ENCODE measurements at places on chromosomes 16 and 17.

DNA sequence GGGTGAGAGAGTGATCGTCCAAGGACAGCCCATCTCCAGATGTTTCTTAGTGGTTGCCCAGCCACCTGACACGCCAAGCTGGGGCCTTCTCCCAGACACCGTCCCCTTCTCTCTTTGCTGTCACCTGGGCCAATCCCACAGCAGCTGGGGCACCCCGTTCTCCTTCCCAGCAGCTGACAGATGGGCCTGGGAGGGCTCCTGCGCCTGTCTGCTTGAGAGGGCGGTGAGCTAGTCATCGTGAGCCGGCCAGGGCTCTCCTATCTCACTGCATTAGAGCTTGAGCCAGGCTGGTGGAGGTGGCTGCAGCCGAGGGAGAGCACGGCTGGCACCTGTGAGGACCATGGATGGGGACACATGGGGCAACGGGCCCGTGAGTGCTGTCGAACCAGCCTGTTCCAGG is 41.2 kb downstream of the RAB11FIP3 start:
- DNase-seq, result no peak

DNA sequence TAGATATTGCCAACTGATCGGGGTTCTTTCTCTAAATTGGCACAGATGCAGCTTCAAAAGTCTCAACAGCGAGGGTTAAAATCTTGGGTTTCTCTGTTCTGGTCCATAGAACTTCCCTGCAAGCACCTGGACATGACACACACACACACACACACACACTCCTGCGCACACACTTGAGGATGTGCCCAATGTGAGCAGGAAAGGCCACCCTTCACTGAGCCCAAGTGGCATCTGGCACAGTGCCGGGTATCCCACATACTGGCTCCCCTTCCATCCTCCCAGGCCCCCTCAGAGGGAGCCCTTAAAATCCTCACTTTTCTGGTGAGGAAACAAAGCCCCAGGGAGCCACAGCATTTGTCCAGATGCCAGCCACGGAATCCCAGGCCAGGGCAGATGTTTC is 55.5 kb downstream of the ZNF423 start:
- no peak for DNase-seq

- no peak for DNase-seq
Measured at GRCh38 chr17:59002126-59002525, 104.6 kb downstream of the TRIM37 start.

DNA sequence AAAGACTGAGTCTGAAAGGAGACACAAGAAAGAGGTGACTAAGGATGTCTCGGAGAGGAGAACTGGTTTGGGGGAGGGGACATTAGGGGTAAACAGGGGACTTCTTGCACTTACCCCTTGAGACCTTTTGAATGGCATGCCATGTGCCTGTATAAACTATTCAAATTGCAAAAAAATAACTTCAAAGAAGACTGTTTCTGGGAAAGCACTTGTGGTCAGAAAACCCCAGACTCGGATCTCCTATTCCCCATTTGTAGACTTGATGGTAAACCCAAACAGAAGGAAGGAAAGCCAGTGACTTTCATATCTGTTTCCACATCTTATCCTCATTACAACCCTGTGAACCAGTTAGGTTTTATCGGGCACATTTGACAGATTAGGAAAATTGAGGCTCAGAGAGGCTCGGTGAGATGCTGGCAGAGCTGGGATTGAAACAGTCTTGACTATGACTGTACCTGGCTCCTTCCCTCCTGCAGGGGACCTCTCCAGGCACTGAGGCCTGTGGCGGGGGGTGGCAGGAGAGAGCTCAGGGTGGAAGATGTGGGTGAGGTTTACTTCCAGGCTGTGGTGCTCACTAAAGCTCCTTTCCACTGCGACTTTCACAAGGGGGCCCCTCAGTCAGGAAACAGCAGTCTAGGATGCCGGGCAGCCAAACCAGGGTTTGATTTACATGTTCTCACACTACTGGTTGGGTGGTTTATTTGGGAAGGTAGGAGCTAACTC is 30.5 kb upstream of the PLCG2 start:
- DNase-seq, result peak; percentile 36

DNA sequence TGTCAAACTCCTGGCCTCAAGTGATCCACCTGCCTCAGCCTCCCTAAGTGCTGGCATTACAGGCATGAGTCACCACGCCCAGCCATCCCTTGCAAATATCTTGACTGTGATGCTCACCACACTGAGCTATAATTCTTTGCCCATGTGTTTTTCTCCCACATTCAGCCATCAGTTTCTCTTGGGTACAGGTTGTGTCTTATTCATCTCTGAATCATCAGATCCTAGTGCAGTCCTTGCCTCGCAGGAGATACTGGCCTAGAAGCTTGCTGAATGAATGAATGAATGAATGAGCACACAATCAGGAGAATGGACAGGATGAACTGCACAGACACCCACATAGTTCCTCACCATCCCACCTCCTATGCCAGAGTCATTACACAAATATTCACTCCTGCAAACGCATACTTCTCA is 24.4 kb upstream of the ETV4 start:
- no peak for DNase-seq

GRCh38 chr17:2710071-2710802 is 1.3 kb downstream of the CLUH start:
- DNase-seq, result peak; percentile 32

- peak; percentile 83 for DNase-seq
Measured at GRCh38 chr17:35432176-35433074, at the start of gene SLFN12. SLFN12 (minus strand) TSS chr17:35432500; CDS start chr17:35423028, 9,472 bp downstream.

- no peak for DNase-seq
Measured at GRCh38 chr16:1003391-1004347, 22.1 kb downstream of the SOX8 start.

- DNase-seq, result no peak
Measured at GRCh38 chr16:87390641-87391323, 1.4 kb upstream of the MAP1LC3B start.

DNA sequence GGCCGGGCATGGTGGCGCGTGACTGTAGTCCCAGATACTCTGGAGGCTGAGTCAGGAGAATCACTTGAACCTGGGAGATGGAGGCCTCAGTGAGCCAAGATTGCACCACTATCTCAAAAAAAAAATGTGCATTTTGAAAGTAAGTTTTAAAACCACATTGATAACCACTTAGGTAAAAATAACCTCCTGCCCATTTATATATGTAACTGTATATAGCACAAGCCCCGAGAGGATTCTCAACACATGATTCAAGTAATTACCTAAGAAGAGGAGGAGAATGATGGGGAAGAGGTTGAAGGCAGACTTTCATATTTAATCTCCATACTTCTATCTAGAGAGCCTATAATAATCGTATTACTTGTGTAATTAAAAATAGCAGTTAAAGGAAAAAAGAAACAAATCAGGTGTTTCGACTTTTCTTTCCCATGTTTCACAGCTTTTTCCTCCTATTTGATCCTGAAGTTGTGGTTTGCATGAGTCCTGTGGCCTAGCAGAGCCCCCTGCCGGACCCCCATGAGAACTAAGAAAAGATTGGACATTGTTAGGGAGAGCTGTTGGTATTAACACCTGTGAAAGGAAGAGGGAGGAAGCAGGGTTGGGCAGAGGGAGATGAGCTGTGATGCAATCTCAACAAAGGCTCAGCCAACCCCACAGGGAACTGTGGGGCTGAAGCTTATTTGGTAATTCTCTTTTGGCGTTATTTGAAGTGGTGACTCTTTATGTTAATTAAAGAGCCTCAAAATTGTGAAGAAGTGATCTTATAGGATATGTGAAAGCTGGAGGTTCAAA is 22.1 kb downstream of the PMFBP1 start:
- DNase-seq, result no peak

GRCh38 chr16:64982581-64982980 is 139.3 kb downstream of the CDH11 start:
- DNase-seq, result no peak

- DNase-seq, result no peak
Measured at GRCh38 chr17:15920758-15921239, 24.1 kb upstream of the ADORA2B start.

DNA sequence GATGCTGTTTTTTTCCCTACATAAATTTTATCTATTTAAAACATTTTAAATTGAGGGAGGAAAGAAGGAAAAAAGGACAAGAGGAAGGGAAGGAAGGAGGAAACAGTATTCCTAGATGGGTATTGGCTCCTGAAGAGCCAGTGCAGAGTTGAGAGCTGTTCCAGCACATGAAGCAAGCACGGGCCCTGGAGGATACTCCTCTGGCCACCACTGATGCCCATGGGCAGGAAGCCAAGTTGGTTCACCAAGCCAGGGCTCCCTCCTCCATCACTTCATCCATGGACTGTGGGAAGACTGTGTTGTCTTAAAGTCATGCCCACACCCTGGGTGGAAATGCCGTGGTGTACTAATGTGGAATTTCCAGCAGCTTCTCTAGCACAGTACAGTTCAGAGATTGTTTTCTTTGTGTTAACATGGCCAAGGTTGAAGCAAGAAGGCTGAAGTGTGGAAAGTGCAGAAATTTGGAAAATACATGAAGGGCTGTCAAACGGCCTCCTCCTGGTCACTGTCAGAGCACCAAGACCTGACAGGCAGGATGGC is 23.9 kb upstream of the NOS2 start:
- no peak for DNase-seq

DNA sequence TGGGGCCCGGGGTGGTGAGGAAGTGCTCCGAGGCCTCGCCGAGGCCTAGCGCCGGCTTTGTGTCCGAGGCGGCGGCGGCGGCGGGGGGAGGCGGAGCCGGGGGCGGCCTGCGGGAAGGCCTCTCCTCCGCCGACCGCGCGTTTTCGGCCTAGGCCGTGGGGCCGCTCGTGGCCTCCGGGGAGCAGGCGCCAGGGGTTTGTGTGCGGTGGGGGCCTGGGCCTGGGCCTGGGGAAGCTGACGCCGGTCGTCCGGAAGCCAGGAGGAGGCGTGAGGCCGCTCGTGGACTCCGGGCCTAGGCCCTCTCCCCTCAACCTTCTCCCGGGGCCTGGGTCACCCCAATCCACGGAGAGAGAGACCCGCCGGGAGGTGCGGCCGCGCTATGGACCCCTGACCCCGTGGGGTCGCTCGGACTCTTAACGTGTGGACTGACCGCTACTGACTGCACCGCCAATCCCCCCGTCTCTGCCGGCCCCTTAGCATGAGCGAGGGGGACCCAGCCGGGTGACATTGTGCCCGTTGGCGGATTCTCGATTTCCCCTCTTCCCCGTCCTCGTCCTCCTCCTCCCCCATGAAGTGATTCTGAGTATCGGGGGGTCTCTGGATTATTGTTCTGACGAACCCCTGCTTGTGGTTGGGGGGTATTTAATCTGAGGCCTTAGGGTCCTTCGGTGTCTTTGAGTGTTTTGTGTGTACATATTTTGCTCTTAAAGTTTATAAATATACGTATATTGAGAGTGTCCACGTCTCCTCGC is 660 bp downstream of the RBBP6 start:
- DNase-seq, result no peak

DNA sequence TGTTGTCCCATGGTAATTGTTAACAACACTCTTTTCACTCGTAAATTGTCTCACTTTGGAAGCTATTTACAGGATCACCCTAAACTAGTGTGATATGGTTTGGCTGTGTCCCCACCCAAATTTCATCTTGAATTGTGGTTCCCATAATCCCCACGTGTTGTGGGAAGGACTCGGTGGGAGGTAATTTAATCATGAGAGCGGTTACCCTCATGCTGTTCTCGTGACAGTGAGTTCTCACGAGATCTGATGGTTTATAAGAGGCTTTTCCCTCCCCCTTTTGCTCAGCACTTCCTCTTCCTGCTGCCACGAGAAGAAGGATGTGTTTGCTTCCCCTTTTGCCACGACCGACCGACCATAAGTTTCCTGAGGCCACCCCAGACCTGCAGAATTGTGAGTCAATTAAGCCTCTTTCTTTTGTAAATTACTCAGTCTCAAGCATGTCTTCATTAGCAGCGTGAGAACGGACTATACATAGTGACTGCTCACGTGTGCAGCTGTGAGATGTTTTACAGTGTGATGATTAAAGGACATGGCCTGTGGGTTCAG is 34.4 kb downstream of the DNAH3 start:
- peak; percentile 32 for DNase-seq

DNA sequence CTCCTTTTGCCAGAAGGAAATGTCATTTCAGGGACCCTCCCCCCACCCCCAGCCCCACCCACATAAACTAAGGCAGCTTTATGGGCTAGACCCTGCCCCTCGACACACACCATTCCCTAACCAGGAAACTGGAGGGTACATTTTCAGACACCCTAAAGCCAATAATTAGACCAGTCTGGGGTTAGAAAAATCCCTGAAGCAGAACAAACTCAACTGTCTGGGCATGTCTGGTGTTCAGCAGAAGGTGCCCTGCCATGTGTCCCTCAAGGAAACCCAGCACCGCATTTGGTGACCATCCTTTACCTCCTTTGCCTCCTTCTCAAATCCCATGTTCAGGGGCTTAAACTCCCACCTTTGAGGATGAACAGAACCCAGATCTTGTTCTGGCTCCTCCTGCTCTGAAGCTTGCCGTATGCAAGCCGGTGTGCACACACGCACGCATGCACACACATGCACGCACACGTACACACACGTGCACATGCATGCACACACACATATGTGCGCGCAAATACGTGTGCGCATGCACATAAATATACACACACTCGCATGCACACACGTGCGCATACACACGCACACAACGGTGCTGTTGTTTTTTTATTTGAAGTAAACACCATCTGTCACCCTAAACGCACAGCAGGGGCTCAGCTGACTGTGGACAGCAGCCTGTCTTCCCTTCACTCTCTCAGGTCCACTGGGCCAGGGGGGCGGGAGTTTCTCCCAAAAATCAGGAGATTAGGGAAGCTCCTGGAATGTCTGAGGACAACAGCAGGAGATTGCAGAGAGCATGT is 156.8 kb upstream of the TNRC6C start:
- no peak for DNase-seq

DNA sequence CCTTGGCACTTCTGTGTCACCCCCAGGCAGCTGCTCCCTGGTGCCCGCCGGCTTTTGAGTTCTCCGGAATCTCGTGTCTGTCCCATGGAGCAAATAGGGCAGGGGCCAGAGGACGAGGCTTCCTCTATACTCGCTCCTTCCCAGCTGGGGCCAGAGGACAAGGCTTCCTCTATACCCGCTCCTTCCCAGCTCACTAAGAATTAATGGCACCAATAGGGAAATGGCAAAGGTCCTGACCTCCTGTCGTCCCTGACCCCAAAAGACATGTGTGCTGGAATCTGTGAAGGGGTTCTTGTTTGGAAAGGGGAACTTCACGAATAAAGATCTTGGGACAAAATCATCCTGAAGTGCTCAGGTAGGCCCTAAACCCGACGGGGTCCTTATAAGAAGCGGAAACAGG is 7.6 kb downstream of the SGSH start:
- DNase-seq, result no peak

GRCh38 chr16:71257768-71258167 is 27.2 kb upstream of the HYDIN start:
- no peak for DNase-seq
